ENCODE measurements at places on chromosomes 2 and 18.

DNA sequence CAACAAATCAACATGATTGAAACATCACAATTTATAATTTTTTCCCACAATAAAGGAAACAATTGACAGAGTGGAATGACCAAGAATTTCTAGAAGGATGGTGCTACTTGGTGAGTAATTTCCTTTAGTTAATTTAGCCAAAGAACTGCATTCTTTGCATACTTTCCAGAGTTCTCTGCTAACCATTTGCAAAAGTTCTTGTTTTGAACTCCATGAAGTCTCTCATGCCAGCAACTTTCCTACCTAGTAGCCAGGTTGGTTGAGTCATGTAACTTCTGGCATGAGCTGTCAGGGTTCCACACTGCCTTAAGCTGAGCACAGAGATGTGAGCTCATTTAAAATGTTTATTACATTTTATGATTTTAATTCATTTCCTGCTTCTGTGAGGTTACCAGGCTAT, 539.6 kb downstream of the PID1 start:
- no peak for DNase-seq

DNA sequence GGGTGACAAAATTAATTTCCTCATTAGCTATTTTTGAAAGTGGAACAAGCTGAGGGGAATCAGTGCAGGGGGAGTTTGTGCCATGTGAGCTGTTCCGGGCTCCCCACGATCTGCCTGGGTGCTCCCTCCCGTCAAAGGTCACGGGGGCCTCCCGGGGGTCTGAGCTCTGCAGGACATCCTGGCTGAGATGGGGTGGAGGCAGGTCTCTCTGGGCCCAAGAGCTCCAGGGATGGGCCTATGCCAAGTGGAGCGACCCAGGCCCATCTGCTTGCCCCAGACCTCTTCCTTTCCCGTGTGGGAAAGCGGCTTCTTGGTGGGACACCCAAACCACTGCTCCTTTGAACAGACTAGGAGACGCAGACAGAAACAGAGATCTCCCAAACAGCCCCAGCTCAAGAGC, 143.3 kb upstream of the ID2 start:
- no peak for DNase-seq

DNA sequence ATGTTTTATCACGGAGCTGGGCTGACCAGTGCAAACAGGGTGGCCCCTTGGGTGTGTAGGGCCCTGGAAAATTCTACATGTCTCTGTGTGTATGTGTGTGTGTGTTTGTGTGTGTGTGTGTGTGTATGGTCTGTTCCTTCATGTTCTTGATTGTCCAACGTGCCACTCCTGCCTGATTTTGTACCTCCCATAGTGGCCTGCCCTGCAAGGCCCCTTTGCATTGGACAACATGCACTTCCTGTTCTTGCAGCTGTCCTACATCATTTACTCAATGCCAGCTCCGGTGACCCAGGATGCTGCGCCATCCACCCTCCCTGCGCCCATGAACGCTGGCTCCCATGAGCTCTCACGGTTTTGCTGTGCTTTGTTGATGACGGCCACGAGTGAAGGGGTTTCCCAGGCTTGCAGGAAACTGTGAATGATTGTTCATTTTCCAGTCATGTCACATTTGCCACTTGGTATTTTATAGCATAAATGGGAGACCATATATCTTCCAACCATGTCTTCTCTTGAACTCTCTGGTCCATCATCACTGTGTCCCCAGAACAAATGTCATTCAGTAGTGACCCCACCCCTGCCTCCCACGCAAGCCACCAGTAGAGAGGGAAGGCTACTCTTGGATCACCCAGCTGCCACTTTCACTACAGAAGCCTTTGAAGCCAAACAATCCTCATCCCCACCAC, 69.7 kb upstream of the NCK2 start:
- no peak for DNase-seq

- DNase-seq = no peak
These were observed 275 bp downstream of the HOXD8 start for GRCh38 chr2:176129813-176130146.

DNA sequence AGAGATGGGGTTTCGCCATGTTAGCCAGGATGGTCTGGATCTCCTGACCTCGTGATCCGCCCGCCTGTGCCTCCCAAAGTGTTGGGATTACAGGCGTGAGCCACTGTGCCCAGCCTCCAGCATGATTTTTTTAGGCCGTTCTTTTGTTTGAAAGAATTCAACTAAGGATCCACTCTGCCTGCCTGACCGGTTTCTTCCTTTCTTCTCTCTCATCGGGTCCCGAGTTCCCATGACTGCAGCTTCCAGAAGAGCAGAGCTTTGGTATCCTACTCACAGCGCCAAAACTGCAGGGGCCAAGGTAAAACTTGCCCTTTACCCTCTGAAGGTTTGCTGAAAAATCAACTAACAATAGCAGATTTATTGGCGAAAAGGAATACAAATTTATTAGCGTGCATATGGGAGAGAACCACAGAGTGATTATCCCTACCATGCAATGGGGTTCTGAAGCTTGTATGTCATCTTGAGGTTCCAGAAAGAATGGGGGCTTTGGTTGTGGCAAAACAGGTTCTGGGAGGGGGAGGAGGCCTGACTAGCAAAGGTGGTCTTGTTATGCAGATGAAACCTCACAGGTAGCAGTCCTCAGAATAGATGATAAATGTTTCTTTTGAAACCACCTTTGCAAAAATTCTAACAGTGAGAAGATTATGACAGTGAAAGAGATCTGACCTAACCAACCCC, 87.0 kb upstream of the MSH6 start:
- no peak for DNase-seq

DNA sequence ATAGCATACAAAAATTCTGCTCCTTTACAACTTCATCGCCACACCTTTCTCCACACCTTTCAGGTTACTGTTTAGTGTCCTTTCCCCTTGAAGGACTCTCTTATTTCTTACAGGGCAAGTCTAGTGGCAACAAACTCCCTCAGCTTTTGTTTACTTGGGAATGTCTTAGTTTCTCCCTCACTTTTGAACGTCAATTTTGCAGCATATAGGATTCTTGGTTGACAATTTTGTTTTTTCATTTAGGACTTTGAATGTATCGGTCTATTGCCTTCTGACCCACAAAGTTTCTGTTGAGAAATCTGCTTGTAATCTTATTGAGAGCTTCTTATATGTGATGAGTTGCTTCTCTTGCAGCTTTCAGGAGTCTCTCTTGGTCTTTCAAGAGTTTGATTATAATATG, 43.5 kb downstream of the SLC39A10 start:
- no peak for DNase-seq

GRCh38 chr2:188045016-188045415, 246.7 kb upstream of the GULP1 start:
- no peak for DNase-seq

- no peak for DNase-seq
These were observed 1109.3 kb downstream of the TSN start for GRCh38 chr2:122864728-122865127.

GRCh38 chr2:238728330-238729260, 119.3 kb upstream of the TWIST2 start:
- DNase-seq = no peak

DNA sequence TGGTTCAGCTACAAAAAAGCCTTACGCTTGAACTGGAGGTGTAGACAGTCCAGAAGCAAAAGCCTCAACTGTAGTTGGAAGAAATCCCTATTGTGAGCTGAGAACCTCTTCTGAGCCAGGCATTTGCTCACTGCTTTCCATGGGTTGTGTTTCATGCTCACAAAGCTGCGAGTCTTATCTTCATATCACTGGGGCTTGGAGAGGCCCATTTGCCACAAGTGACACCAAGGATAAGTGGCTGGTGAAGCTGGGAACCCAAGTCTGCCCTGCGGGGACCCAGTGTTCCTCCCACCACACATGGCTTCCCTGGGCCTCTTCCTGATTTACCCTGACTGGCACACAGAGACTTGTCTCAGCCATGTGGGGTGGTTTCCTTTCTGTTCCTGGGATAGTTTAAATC, 130.4 kb downstream of the RNF144A start:
- no peak for DNase-seq

DNA sequence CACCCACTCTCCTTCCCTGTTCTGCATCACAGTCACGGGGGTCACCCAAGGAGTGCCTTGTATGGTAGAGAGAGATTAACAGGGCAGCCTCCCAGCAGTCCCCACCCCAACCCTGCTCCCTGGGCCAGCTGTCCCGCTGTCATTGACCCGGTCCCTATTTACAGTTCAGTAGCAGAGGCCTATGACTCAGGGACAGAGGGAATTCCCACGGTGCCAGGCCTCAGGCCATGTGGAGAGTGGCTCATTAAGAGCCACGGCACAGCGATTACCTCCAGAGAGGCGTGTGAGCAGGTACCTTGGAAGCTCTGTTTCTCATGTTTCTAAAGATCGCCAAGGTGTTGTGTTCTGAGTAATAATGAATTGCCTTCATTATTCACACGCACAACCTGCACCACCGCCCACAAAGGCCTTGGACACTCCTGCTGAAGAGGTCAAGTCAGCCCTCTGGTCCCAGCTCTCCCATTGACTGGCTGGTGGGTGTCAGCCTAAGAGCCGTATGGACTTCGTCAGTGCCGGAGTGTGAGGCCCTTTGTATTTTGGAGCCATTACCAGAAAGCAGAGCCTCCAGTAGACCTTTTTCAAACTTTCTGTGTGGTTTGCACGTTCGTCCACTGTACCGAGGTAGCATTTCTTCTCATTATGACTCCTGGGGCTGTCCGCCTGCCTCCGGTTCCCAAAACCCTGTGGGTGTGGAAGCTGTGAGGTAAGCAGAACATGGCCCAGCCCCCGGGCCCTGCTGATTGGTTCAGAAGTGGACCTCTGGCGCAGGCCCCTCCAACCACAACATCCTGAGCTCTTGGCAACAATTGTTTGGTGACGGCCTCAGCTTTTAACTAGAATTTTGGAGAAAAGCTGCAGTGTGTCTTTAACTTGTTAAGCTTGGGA, 47.0 kb downstream of the SERTAD2 start:
- peak; percentile 83 for DNase-seq

DNA sequence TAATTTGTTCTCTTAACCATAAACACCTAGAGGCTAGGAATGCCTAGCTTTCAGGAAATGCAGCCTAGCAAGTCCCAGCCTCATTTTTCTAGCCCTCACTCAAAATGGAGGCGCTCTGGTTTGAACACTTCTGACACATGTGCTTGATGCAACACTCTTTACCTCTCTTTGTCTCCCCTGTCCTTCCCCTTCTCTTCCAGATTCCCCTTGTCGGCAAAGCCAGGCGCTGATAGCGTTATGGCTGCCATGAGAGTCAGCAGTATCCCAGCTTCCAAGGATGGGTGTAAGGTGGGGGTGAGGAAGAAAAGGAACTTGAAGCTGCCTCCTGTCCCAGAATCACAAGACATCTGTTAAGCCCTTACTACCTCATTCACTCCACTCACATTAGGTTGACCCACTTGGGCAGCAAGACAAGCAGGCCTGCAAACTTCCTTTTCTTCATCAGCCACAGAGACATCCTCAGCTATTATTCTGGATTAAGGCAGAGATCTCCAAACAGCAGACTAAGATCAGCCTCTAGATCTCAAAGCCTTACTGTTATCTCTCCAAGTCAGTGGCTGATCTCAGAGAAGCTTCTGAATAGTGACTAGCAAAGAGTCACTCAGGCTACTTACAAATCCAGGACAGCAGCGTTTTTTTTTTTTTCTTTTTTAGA, 1.9 kb upstream of the ST3GAL5 start:
- DNase-seq = no peak

- no peak for DNase-seq
These were observed 19.6 kb upstream of the CABLES1 start for GRCh38 chr18:23115683-23116096.

DNA sequence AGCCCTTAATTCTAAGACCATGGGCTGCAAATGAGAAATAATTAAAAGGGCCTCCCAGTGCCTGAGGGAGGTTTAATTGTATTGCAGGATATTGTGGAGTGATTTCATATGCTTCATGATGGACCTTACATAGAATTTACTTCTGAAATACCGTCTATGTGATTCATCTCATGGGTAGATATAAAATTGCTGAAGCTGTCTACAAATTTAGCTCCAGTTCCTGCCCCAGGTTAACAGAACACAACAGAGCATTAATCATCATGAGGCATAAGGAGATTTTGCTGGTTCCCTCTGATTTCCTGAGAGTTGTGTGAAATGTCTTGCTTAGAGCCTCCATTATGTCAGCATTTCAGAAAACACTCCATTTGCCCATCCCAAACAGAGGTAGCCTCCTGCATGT, 770 bp downstream of the UPP2 start:
- no peak for DNase-seq
